ENCODE measurements at places on chromosomes 6 and 20. TPM values are rescaled to one million over a fixed set of nuclear protein-coding genes. Genes with fewer than 3 reads are reported as not detected.
A peak's percentile ranks its signal among the peaks of the same experiment; 100 is the strongest.

Gene MLN
- 0.61 TPM for total RNA-seq

Gene SIRPB2
- total RNA-seq: 1.2 TPM

DNA sequence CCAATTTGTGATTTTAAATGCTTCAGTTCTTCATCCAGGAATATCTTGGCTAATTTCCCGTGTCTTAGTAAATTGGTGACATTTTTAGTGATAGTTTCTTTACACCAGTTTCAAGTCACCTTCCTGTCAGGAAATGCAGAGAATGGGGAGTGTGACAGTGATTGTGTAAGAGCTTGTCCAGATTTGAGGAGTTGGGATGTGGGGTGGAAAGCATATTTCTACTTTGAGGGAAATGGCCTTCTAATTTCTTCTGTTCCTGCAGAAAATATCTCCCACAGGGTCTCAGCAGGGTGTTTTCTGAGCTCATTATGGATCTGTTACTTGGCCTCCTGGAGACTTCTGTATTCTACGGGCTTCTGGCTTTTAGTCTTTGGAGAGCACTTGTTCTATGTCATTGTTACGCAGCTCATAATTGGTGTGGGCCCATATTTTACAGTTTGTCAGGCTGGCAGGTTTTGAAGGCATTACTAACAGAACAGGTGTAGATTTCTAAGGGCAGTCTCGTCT, 65.6 kb downstream of the TMEM200A start:
- no peaks in the 10 kb centered on the region for H3K36me3 ChIP-seq
- no peaks in the 10 kb centered on the region for H3K4me1 ChIP-seq
- no peak overlapping the region for H3K4me3 ChIP-seq
- DNase-seq: no peak
- no peak overlapping the region for H3K27ac ChIP-seq
- H3K27me3 ChIP-seq: no peaks in the 10 kb centered on the region

Gene PSORS1C1
- total RNA-seq: 0.14 TPM

- no peaks in the 10 kb centered on the region for H3K27me3 ChIP-seq
- H3K36me3 ChIP-seq: peaks cover 9% of the 10 kb centered on the region
- no peak for DNase-seq
- no peak overlapping the region for H3K4me3 ChIP-seq
These were observed 77.1 kb upstream of the MRPS10 start for GRCh38 chr6:42294759-42295158.

Gene ZNF341
- total RNA-seq: 1.6 TPM

DNA sequence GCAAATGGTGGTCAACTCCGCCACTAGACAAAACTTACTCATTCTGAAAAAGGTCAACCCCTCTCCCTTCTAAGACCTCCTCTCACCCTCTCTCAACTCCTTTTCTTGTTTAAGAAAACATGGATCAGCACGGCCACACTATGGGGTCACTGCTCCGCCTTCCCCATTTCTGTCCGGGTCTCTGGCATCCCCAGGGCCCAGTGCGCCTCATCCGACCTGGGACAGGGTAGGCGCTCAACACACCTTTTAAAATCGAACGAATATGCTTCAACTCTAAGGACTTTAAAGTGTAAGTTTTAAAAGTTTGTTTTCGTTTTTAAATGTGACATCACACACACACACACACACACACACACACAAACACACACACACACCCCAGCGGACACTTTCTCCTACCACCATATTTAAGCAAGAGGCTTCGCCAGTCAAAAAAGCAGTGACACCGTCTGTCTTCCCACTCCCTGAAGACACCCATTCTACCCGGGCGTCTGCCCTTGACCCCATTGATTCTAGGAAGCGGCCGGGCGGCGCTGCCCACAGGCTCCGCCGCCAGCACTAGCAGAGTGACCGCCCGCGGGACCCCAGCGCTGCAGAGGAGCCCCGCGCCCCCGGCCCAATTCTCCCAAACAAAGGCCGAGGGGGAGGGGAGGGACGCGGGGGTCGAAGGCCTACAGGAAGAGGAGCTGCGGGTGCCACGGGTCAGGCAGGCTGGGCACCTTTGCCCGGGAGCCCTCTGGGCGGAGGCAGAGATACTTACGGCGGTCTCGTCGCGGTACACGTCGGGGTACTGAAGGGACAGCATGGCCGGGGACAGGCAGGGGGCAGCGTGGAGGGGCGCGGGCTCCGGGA, 568 bp downstream of the PREP start:
- no peaks in the 10 kb centered on the region for H3K36me3 ChIP-seq
- peak overlapping the region; percentile 94 for H3K4me3 ChIP-seq
- peak overlapping the region; percentile 48 for H3K27ac ChIP-seq

- no peak overlapping the region for H3K4me3 ChIP-seq
- no peak for DNase-seq
- H3K36me3 ChIP-seq: no peaks in the 10 kb centered on the region
- no peaks in the 10 kb centered on the region for H3K27me3 ChIP-seq
- H3K27ac ChIP-seq: no peak overlapping the region
- no peaks in the 10 kb centered on the region for H3K4me1 ChIP-seq
These were observed 103.2 kb downstream of the SH3BGRL2 start for GRCh38 chr6:79734374-79734773.

DNA sequence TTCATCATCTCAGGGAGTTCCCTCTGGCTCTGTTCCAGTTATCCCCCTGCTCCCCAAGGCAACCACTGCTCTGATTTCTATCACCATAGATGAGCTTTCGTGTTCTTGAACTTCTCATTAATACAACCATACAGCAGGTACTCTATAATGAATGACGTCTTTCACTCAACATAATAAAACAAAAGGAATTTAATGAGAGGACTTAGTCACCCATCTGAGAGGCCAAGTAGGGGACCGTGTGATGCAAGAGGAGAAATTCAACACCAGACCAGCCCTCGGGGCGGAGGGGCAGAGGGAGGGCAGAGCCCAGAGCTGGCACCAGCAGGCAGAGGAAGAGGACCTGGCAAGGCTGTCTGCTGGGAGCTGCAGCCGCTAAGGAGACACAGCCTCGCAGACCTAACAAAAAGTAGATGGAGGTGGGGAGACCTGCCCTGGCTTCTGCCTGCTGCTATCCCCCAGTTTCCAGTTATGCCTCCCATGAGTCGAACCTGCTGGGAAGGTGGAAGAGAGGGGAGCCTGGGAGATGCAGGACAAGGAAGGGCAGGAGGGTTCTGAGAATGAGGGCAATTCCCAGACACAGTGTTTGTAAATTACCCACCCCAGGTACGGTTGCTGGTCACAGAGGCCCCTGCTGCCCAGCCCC, 13.8 kb downstream of the CCN5 start:
- H3K4me3 ChIP-seq: no peak overlapping the region
- H3K27ac ChIP-seq: no peak overlapping the region
- no peaks in the 10 kb centered on the region for H3K4me1 ChIP-seq
- H3K36me3 ChIP-seq: no peaks in the 10 kb centered on the region

DNA sequence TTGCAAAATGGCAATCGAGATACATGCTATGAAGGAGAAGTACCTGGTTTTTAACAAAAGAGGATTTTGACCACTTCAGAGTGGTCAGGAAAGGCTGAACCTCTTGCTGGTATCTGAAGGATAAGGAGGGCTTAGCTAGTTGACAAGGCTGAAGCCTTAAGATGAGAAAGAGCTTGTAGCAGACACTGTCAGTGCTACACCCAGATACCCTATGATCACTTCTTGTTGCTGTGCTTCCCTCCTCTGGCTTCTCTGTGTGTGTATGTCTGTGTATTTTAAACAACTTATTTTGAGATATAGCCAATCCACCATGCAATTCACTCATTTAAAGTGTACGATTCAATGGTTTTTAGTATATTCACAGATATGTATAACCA, 38.9 kb upstream of the TGM2 start:
- no peak for DNase-seq
- H3K4me1 ChIP-seq: no peaks in the 10 kb centered on the region
- H3K4me3 ChIP-seq: no peak overlapping the region

Gene SLC26A8
- total RNA-seq: 0.09 TPM

Gene NHLRC1
- 0.99 TPM for total RNA-seq

DNA sequence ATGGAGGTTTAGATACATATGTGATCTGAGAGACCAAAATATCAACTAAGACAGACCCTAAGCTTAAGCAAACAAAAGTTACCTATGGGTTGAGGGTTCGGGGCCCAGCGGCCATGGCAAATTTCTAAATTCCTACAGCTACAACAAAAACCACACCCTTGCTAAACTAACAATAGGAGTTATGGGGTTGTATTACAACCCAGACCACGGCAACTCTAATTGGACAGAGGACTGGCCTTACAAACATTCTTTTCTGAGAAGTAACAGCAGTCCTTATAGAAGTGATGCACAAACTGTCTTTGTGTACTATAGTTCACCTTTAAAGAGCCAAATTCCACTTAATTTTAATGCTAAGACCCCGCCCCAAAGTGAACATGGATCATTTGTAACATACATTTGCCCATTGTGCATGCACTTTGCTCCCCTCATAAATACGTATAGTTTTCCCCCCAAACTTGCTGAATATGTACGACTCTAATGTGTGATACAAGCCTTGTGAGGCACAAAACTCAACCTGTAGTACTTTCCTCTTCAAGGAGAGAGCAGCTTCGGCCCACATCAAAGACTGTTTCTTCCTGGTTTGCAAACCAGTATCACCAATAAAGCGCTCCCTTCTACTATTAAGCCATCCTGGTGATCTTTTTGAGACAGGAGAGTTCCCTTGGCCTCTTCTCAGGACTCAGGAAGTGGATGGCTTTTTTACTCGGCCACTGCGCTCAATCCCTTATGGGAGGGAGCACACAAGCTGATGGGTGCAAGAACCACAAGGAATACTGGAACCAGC, 25.6 kb upstream of the MBOAT1 start:
- no peaks in the 10 kb centered on the region for H3K27me3 ChIP-seq
- H3K36me3 ChIP-seq: no peaks in the 10 kb centered on the region
- H3K27ac ChIP-seq: no peak overlapping the region
- DNase-seq: no peak

Gene RIPOR2
- total RNA-seq: 48.4 TPM

GRCh38 chr20:36582821-36583220, 9.4 kb downstream of the TGIF2 start:
- DNase-seq: no peak
- no peak overlapping the region for H3K4me3 ChIP-seq
- peaks cover 63% of the 10 kb centered on the region for H3K36me3 ChIP-seq
- H3K27me3 ChIP-seq: no peaks in the 10 kb centered on the region
- no peak overlapping the region for H3K27ac ChIP-seq

Gene KIAA1755
- total RNA-seq: 0.66 TPM

DNA sequence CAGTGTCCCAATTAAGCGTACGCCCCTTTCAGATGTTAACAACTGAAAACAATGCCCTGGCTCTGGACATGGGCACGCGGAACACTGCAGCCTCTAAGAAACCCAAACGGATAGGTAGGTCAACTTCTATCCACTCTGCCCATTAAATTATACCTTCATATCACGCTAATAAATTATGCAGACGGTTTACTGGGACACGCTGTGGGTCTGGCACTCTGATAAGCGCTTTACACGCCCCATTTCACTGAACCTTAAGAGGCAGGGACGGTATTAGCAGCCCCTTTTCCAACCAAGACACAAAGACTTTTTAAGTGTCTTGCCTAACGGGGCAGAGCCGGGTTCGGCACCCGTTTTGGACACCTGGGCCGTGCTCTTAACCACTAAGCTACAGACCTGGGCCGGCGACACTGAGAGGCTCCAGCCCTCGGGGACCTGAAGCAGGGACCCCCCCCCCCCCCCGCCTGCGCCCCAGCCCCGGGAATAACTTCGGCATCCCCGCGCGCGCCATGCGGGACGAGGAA, 744 bp downstream of the STAU1 start:
- H3K27me3 ChIP-seq: no peaks in the 10 kb centered on the region
- peak; percentile 17 for DNase-seq
- peaks cover 7% of the 10 kb centered on the region for H3K4me1 ChIP-seq
- H3K36me3 ChIP-seq: no peaks in the 10 kb centered on the region
- H3K4me3 ChIP-seq: peak overlapping the region; percentile 86

Gene UFL1
- 26.7 TPM for total RNA-seq

GRCh38 chr20:49563015-49563980, 4.6 kb downstream of the PTGIS start:
- no peaks in the 10 kb centered on the region for H3K36me3 ChIP-seq
- DNase-seq: no peak
- H3K27me3 ChIP-seq: peaks cover 9% of the 10 kb centered on the region
- H3K4me3 ChIP-seq: no peak overlapping the region
- H3K4me1 ChIP-seq: no peaks in the 10 kb centered on the region

- no peaks in the 10 kb centered on the region for H3K36me3 ChIP-seq
- DNase-seq: no peak
- H3K4me1 ChIP-seq: no peaks in the 10 kb centered on the region
- no peaks in the 10 kb centered on the region for H3K27me3 ChIP-seq
- no peak overlapping the region for H3K27ac ChIP-seq
These were observed 23.8 kb downstream of the SYNDIG1 start for GRCh38 chr20:24493181-24493580.

GRCh38 chr6:134287859-134288537, 29.9 kb downstream of the SGK1 start:
- H3K4me3 ChIP-seq: no peak overlapping the region
- H3K4me1 ChIP-seq: peaks cover 11% of the 10 kb centered on the region
- DNase-seq: no peak
- H3K36me3 ChIP-seq: no peaks in the 10 kb centered on the region

DNA sequence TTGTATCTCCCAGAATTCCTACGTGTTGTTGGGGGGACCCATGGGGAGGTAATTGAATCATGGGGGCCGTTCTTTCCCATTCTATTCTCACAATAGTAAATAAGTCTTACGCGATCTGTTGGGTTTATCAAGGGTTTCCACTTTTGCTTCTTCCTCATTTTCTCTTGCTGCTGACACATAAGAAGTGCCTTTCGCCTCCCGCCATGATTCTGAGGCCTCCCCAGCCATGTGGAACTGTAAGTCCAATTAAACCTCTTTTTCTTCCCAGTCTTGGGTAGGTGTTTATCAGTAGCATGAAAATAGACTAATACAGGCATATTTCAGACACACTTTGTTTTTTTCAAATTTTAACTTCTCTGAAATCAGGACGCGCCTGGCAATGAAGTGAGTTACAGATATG, 14.4 kb upstream of the PGK2 start:
- H3K27me3 ChIP-seq: no peaks in the 10 kb centered on the region
- H3K4me3 ChIP-seq: no peak overlapping the region
- no peaks in the 10 kb centered on the region for H3K36me3 ChIP-seq
- no peak for DNase-seq

- no peaks in the 10 kb centered on the region for H3K27me3 ChIP-seq
- H3K4me3 ChIP-seq: no peak overlapping the region
- no peaks in the 10 kb centered on the region for H3K36me3 ChIP-seq
- no peak for DNase-seq
- H3K4me1 ChIP-seq: no peaks in the 10 kb centered on the region
- H3K27ac ChIP-seq: no peak overlapping the region
These were observed 315.9 kb downstream of the TFAP2A start for GRCh38 chr6:10098756-10099528.

DNA sequence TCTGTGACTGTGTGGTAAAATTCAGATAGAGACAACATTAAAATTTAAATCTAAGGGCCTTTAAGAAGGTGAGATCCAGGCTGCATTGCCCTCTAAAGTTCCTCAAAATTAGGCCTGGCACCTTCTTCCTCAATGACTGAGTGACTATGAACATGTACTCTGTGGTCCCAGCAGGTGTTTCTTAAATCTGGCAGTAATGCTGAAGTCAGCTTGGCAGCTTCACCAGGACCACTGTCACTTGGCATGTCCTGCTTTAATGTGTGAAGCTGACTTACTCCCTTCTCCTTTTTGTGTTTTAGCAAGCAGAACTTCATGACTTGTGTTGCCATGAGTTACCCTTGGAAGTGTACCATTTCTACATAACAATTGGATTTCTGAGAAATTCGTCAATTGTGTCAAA, 141.7 kb downstream of the NKAIN2 start:
- H3K27me3 ChIP-seq: no peaks in the 10 kb centered on the region
- no peaks in the 10 kb centered on the region for H3K36me3 ChIP-seq
- H3K4me3 ChIP-seq: no peak overlapping the region
- H3K4me1 ChIP-seq: no peaks in the 10 kb centered on the region
- no peak for DNase-seq

GRCh38 chr6:132007474-132008190, 56.5 kb upstream of the CCN2 start:
- no peaks in the 10 kb centered on the region for H3K4me1 ChIP-seq
- H3K36me3 ChIP-seq: no peaks in the 10 kb centered on the region
- no peak overlapping the region for H3K4me3 ChIP-seq
- DNase-seq: no peak
- H3K27ac ChIP-seq: no peak overlapping the region

Measured in thymus (tissue), 14 donors.